ENCODE measurements at places on chromosomes 11 and 22.

- DNase-seq, result no peak
Measured at GRCh38 chr22:23564276-23564675, 15.8 kb downstream of the IGLL1 start.

DNA sequence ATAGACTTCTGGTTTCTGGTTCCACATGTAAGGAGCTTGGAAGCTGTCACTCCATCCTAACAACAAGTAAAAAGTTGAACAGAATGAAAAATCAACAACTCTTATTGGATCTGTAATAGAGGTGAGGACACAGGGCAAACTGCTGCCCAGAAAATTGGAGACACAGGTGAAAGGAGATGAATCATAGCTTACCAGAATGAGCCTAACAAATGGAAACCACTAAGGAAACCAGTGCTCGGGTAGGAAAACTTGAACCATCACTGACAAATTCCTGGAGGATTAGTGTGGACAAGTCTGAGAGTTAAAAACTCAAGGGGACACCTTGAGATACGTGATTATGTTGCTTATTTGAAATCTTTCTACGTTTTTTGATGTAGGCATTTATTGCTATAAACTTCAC, 52.1 kb downstream of the GDPD4 start:
- no peak for DNase-seq

DNA sequence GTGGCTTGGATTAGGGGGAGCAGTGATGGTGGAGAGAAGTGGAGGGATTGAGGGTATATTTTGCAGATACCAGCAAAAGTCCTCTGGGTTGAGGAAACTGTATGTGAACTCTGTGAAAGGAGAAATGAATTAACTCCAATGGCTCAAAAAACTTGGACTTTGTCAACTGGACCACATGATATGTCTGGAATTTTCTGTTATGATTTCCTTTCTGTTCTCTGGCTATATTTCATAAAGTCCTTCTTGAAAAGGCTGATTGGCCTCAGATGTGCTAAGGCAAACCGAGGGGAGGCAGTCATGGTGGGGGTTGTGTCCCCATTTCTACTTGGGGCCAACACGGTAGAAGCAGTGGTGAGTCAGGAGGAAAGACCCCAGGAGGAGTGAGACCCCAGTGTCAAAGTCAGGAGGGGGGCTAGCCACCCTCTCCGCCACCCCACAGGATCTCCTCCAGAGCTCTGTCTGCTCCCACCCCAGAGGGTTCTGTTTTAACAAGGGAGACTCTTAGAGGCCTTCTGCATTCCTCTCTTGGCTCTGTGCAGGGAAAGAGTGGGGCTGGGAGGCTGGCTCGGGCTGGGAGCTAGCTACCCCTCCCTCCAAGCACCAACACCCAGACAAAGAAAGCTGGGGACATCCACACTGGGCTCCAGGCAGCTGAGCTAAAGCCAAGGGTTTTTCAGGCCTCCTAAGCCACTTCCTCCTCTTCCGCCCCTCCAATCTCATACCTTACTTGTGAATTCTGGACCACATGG, 13.8 kb downstream of the CHRDL2 start:
- no peak for DNase-seq

DNA sequence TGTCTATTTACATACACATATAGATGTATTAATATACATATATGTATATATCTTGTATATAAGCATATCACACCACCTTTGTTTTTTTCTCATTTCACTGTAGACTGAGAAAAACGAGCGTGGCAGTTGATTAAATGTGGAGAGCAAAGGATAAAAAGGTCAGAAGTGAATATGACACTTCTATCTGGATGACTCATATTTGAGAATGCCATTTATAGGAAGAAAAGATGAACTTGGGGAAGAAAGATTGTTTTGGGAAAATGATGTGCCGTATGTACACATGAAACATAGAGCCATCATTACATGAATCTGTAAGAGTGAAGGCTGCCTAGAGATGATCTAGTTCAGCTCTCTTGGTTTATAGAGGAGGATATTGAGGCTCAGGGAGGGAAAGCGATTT, 28.7 kb downstream of the AMOTL1 start:
- no peak for DNase-seq

DNA sequence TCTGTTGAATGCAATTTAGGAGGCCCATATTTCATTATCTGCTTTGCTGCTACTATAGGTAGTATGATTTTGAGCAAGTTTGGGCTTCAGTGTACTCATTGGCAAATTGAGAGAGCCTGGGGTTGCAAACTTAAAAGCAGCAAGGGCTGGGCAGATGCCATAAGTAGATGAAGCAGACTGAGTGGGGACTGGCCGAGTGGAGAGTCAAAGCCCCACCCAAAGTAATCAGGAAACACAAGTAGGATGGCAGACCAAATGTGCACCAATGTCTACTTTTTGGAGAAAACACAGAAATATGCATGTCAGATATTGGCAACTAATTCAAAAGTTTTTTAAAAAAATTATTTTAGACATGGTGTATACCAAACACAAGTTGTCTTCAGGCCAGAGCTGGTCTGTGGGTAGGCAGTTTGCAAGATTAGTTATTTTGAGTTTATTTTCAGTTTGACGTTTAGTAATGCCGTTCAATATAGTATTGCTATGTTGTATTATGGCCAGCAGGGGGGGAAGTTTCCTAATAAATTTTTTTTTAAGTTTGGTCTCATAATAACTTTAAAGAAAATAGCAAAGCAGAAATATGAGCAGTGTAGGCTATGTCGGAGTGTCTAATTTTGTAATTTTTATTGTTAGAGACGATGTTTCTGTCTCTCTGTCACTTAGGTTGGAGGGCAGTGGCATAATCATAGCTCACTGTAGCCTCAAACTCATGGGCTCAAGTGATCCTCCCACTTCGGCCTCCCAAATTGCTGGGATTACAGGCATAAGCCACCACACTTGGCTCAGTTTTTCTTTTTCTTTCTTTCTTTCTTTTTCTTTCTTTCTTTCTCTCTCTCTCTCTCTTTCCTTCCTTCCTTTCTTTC, 105.1 kb downstream of the HIPK3 start:
- peak; percentile 13 for DNase-seq

- no peak for DNase-seq
Measured at GRCh38 chr11:47940904-47941649, 39.3 kb upstream of the PTPRJ start.

DNA sequence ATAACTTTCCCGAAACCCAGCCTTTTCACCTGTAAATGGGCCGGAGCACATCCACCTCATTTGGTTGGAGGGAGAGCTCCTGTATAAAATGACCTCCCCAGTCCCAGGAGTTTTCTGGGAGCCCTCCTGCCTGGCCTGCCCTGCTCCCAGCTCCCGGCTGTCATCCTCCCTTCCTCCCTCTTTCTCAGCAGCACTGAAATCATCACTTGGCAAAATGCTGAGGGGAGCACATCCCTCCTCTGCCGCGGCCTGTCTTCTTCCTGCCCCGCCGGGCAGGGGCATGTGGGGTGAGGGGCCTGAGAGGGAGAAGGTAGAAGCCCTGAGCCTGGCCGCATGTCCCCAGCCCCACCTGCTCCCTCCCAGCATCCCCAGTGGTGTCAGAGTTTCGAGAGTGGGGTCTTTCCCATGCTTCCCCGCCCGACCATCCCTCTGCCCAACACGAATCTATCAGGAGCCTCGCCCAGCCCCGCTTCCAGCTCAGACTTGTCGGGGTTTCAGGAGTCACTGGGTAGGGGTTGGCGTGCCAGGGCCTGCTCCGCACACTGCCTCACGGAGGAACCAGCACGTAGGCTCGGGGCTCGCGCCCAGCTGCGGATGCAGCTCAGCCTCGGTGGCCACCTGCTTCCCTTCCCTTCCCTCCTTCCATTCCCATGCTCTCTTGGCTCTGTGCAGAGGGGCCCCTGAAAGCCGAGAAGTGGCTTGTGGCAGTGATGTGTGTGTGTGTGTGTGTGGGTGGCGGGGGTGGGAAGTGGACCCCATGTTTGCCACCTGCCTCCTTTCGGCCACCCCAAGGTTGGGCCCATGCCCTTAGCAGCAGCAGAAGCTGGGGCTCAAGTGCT, 37.1 kb downstream of the NECTIN1 start:
- peak; percentile 27 for DNase-seq

GRCh38 chr11:44550123-44550522, 15.3 kb upstream of the CD82 start:
- DNase-seq, result no peak

DNA sequence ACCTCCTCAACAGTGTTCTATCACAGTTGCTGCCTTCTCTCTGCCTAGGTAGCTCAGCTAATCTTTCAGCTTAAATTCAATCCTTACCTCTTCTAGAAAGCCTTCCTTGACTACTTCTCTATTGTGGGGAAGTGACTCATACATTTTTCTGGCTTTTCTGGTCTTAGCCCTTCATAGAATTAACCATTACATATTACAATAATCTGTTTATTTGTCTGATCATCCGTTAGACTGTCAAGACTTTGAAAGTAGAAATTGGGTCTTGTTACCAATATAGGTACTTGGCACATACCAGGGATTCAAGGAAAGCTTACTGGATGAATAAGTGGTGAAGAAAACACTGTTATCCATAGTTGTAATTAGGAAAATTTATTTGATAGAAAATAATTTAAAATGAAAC, 89.6 kb downstream of the FANCF start:
- DNase-seq, result no peak

- no peak for DNase-seq
Measured at GRCh38 chr22:42632096-42632495, 8.3 kb downstream of the ATP5MGL start.

DNA sequence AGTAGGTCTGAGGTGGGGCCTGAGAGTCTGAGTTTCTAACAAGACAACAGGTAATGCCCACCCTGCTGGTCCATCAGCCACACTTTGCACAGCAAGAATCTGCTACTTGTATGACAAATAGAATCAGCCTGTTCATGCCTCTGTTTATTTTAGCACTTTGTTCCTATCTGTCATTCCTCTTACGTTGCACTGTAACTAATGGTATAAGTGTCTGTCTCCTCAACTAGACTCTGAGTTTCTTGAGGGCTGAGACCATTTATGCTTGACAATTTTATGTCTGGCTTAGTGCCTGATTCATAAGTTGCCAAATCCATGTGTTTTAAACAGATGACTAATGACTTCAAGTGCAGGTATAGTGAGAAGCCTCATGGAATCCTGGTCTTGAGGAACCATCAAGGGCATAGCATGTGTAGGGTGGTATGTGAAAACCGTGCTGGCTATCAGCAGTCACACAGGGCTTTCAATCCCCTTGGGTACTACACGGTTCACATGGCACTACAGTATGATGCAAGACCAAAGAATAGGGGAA, 209.7 kb downstream of the C11orf91 start:
- DNase-seq, result peak; percentile 51
